Inflammatory macrophage treated with lipopolysaccharide for 4 hours (primary cell): ENCODE measurements at places on chromosomes 7 and 10.

DNA sequence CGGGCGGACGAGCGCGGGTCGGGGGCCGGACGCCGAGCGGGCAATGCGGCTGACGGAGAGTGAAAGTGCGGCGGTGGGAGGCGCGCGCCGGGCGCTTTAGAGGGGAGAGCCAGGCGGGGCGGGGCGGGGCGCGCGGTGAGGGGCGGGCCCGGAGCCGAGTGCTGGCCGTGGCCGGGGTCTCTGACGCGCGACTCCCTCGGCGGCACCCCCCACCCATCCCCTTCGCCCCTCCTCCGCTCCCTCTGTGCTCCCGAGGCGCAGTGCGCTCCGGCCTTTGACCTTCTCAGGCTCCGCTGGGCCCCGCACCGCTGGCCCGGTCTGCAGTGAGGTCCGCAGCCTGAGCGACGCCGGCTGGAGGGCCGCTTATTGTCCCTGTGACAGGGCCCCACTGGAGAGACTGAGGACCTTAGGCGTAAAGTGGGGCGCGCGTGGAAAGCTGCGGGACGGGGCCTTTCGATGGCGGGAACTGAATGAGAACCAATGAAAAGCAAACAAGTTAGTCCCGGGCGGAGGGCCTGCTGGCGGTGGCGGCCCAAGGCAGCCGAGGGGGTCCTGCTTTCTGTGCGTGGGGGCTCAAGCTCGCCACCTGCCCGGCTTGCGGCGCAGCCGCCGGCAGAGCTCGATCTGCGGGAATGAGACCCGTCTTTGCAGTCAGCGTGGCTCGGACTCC, at the start of gene CXCL12:
TSS of gene CXCL12 (minus strand) at position 72 of the 670 bp plus-strand sequence. CDS start 92 bp downstream, outside the sequence.
- no peak for DNase-seq

DNA sequence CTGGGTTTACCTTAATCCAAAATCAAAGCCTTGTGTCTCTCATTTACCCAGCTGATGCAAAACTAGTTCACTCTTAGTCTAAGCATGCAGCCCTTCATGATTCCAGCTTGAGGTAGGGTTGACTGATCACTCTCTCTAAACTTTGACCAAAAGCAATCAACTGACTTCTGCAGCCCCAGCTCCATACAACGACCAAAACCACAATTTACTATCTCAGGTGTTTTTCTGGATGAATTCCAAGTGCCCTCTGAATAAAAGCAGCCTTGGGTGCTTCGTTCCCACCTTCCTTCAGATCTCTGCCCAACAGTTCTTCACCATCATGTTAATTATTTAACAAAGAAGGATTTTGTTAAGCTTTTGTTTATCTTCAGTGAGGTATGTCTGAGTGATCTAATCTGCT, 62.6 kb downstream of the CCDC6 start:
- no peak for DNase-seq

DNA sequence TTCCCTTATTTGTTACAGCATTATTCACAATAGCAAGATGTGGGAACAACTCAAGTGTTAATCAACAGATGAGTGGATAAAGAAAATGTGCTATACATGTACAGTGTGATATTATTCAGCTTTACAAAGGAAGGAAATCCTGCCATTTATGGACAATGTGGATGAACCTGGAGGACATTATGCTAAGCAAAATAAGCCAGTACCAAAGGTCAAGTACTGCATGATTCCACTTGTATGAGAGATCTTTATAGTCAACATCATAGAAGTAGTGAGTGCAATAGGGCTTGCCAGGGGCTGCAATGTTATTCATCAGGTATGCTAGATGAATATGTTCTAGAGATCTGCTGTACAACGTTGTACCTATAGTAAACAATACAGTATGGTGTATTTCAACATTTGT, 138.5 kb upstream of the AGR3 start:
- no peak for DNase-seq

DNA sequence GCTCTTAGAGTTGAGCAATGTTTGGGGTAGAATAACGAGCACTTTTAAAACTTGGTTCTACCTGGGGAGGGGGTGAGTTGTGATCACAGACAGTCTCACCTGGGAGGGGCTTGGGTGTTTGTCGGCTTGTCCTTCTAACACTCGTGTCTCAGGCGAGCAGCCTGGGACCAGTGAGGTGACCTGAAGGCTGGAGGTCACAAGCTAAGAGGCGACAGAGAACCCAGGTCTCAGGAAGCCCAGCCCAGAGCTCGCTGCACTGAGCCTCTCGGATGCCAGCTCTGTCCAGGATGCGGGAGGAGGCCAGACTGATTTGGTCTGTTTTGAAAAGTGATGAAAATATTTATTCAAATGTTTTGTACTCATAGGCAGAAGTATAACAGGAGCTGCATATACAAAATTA, 11.8 kb downstream of the HTRA1 start:
- DNase-seq, result no peak

- no peak for DNase-seq
These were observed 2.6 kb downstream of the TLX1 start for GRCh38 chr10:101133489-101134298.

GRCh38 chr10:97888641-97889262, 39.1 kb downstream of the GOLGA7B start:
- no peak for DNase-seq

GRCh38 chr7:26278770-26279169, 12.9 kb upstream of the SNX10 start:
- DNase-seq, result peak; percentile 71

DNA sequence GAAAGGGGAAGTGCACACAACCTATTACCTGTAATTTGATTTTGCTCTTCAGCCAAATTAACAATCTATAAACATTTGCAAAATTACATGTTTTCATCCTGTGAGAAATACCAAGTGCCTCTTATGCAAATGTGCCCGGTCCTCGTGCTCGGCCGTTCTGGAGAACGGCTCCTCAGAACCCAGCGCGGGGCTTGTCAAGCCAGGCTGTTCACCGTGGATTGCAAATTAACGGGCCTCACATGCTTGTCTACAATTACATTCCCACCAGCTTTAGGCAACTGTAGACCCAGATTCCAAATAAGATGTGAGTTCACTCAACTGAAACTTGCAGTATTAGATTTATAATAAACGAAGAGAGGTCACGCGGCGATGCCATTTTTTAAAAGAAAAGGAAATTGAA, 8.8 kb downstream of the FOXL3 start:
- no peak for DNase-seq

GRCh38 chr10:49166484-49167400, 21.4 kb downstream of the TMEM273 start:
- no peak for DNase-seq

GRCh38 chr10:123786306-123786705, 105.3 kb downstream of the CPXM2 start:
- DNase-seq, result no peak

- no peak for DNase-seq
These were observed 19.8 kb downstream of the PNLIP start for GRCh38 chr10:116565534-116565933.

GRCh38 chr7:28395831-28396230, 16.5 kb upstream of the CREB5 start:
- DNase-seq, result no peak

DNA sequence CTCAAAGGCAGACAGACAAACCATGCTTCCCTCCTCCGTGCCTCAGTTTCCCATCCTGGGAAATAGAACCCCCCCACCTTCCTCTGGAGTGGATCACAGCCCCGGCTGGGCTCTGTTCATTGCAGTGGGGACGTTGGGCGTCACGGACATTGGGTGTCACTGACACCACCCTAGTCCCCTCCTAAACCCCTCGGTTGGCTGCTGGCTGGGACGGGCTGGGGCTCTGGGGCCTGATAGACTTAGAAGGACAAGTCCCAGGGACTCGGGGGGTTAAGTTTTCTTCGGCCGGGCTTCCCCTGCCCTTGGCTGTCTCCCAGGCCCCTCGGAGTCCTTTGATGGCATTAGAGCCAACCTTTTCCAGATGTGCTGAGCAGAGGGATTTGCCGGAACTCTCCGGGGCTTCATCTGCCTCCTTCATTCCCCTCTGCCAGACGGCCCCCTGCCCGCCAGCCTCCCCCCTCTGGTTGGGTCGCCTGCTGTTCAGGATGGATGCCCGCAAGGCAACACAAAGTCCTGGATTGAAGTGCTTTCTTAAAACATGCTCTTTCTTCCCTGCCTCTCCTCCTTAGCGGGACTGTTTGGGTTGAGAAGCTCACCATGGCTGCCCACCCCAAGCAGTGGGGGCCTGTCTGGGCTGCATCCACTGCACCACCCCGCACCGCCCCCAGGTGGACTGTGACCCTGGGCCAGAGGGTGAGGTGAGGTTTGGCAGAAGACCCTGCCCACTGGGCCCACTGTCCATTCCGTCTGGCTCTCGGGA, 73.0 kb downstream of the COL26A1 start:
- DNase-seq, result no peak

- no peak for DNase-seq
These were observed 67.1 kb downstream of the ABLIM1 start for GRCh38 chr10:114590993-114591392.

- DNase-seq, result no peak
These were observed 176.0 kb upstream of the NAMPT start for GRCh38 chr7:106460792-106461254.

DNA sequence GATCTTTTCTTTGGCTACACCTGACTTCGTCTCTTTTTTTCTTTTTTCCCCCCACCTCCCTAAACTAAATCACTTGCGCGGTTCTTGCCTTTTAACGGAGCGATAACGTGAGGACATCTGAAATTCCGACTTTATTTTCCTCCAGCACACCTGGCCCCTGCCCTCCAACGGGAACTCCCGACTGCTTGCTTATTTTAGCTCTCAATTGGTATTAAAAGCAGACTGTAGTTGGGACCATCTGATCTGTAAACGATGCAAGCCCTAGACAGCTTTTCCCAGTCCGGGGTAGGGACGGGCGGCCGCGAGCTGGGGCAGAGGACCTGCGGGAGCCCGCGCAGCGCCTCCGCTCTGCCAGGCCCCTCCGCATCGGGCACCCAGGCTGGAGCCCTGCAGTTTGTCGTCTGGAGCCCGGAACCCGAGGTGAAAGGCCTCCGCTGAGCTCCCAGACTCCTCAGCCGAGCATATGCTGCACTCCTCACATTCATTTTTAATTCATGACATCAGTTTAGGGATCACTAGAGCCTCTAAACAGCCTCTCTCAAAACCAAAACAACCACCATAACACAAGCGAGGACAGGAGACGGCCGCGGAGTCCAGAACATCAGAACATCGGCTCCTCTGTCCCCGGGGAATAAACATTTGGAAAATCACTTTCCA, 10.0 kb upstream of the EMX2 start:
- no peak for DNase-seq

DNA sequence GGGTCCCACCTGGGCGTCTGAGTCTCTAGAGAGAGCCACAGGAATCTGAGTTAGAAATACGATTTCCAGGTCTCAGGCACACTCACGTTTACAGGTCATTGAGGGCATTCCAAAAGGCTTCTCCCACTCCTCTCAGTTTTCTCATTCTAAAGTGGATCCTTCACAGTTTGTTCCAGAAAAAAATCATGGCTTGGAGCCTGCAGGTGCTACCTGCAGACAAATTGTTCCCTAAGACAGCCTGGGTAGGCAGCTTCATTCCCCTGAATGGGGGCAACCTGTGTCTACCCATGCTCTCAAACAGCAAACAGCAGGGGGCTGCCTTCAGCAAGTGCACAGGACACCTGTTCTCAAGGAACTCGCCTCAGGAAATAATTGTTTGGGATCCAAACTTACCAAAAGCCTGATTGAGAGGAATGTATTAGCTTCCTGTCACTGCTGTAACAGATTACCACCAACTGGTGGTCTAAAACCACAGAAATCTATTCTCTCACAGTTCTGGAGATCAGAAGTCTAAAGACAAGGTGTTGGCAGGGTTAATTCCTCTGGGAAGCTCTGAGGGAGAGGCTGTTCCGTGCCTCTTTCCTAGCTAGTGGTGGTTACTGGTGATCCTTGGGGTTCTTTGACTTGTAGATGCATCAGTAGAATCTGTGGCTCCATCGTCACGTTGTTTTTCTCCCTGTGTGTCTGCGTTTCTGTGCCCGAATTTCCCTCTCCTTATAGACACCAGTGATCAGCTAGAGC, 117.2 kb downstream of the RAB11FIP2 start:
- no peak for DNase-seq

DNA sequence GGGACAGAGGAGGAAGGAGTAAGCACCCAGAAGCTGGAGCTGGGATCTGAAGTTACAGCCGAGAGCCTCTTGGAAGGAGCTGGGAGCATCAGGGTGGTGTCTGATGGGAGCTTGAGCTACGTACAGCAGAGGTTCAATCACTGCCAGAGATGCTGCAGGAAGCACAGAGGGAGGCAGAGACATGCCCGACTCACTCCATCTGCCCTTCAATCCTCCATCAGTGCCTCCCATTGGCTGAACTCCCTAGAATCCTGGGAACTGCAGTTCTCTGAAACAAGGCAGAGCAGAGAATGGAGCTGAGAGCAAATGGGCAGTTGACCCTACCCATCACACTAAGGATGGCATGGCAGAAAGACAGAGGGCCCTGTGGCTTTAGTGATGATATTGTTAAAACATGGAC, 40.0 kb upstream of the CTBP2 start:
- no peak for DNase-seq

- DNase-seq, result no peak
These were observed 106.2 kb downstream of the SAMD9 start for GRCh38 chr7:93011351-93012294.

- no peak for DNase-seq
These were observed 185.8 kb upstream of the PHYHIPL start for GRCh38 chr10:58990693-58991092.

- DNase-seq, result no peak
These were observed 54.5 kb downstream of the TSPAN15 start for GRCh38 chr10:69505636-69506318.

- peak; percentile 76 for DNase-seq
These were observed 75.1 kb downstream of the DGKI start for GRCh38 chr7:137771679-137772078.

DNA sequence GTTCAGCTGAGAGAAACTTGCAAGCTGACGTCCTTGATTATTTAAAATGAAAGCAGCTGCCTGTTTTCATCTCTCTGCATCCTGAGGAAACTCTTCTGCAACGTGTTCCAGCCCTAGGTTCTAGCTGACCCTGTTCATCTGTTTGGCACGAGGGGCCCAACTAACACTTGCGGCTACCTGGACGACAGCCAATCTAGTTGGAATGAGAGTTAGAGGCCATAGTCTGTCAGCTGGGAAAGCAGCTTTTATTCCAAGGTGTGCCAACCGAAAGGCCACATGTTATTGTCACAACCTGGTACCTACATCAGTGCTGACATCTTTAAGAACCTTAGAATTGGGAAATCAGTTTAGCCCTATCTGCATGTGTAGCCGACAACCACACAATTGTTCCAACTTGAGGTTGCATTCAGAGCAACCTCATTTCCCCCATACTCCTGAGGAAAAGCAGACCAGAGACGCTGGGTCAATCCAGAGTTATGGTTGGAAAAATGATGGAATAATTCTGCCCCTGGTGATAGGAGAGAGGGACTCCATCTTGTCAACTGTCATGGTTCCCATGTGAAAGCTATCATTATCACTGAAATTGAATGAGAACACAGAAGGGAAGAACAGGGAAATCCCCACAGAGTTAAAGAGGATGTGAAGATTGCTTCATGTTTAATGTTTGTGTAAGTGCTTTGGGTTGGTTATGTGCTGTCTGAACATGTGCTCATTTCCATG, 121.6 kb downstream of the EGFR start:
- peak; percentile 42 for DNase-seq

GRCh38 chr10:13865758-13866491, 279.2 kb downstream of the PRPF18 start:
- no peak for DNase-seq

GRCh38 chr7:46286356-46286755, 365.3 kb upstream of the IGFBP3 start:
- no peak for DNase-seq

- no peak for DNase-seq
These were observed 133.8 kb upstream of the ZNF92 start for GRCh38 chr7:65239707-65240352.

GRCh38 chr10:131778385-131778784, 122.4 kb upstream of the PPP2R2D start:
- no peak for DNase-seq

- DNase-seq, result no peak
These were observed 88.8 kb upstream of the RET start for GRCh38 chr10:42988069-42988468.
